ENCODE measurements at places on chromosomes 7 and 10.

GRCh38 chr7:158576050-158576762, 11.4 kb downstream of the PTPRN2 start:
- DNase-seq, result no peak

DNA sequence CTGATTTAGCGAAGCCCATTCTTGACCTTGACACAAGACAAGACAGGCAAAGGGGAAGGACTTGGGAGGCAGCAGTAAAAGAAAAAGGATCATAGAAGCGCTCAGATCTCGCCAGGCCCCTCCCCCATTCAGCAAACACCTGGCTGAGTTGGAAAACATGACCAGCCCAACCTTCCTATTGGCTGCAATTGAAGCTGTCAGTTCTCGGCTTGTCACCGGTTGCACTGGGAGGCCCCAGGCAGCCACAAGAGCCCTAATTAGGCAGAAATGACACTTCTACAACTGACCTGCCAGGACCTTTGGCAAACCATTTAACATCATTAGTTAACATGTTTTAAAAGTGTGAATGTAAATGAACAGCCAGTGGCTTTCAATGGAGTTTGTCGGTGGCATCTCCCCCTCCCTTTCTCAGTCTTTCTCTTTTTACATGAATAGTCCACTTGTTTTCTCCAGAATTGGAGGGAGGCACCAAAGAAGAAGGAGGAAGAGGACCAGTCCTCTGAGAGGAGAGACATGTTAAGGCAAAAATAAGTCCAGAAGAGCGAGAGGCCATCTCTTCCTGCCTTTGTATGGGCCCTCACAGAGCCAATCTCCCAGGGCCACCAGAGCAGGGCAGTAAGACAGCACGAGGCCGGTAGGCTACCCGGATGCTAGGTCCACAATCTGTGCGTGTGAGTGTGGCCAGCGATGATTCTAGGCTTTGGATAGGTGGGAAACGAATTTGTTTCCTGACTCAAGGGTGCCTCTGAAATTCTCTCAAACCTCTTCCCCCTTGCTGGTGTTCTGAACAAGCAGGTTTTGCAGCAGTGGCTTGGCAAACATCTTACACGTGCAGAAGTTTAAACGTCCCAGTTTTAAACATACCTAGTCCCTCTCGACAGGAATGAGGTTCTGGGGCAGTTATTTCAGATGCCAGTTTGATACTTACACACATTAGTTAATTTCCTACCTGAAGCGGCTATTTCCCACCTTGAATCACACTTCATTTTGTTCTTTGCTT, 15.0 kb upstream of the ENO4 start:
- DNase-seq, result no peak

GRCh38 chr10:86325158-86325557, 41.4 kb downstream of the GRID1 start:
- no peak for DNase-seq

GRCh38 chr10:59109826-59110225, 66.6 kb upstream of the PHYHIPL start:
- no peak for DNase-seq

GRCh38 chr10:89853781-89854191, 152.4 kb downstream of the KIF20B start:
- no peak for DNase-seq

- DNase-seq, result no peak
Observed at GRCh38 chr7:5774790-5775189, 6.7 kb downstream of the RNF216 start.

- no peak for DNase-seq
Observed at GRCh38 chr7:131292141-131292905, 35.4 kb upstream of the MKLN1 start.

DNA sequence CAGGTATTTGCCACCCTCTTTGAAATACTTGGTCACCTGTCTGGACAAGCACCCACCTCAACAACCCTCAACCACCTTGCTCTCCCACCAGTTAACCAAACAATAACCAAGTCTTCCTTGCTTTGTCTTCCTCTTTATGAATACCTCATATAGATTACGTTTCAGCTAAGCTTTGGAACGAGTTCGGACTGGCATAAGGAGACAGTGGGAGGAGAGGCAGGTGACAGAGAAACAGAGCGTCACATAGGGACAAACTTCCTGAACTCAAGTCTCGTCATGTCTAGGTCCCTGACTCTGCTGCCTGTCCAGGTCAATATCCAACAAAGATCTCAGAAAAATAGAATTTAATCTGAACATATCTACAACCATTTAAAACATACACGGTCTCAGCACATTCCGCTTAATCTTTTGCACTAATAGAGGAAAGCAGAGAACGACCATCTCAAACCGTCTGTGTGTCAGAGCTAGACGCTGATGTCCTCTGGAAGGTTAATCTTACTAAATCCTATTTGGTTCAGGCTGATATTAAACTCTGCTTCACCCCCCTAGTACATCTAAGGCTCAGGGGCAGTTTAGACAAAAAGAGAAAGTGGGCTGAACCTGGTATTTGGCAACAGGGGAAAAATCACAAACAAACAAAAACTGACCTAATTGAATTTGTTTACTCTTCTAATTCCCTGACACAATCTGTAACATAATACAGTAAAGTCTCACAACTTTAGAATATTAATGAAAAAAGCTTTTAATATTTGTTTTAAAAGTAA, 26.4 kb upstream of the SVOPL start:
- no peak for DNase-seq

GRCh38 chr7:158280448-158281144, 307.0 kb downstream of the PTPRN2 start:
- DNase-seq, result no peak

DNA sequence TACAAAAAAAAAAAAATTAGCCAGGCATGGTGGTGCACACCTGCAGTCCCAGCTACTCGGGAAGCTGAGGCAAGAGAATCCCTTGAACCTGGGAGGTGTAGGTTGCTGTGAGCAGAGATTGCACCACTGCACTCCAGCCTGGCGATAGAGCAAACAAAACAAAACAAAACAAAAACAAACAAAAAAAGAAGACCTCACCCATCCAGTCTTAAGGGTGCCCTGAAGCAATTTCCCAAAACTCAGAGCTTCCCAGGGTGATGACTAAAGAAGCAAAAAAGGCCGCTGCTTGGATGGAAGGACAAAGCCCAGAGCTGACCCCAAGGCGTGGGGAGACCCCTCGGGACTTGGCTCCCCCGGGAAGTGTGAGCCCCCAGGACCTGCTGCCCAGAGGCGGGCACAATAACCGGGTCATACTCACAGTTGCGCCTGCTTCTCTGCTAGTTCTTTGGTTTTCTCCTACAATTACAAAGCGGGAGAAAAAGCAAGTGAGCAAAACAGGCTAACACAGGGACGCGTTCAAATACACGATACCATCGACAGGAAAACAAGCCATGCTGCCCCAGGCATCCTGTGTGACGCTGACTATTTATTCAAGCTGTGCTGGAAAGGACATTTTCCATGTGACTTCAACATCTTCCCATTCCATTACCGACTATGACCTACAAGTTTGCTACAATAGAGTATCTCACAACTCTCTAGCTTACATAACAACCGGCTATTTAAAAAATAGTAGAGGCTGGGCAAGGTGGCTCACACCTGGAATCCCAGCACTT, 29.9 kb downstream of the PAPOLB start:
- no peak for DNase-seq

DNA sequence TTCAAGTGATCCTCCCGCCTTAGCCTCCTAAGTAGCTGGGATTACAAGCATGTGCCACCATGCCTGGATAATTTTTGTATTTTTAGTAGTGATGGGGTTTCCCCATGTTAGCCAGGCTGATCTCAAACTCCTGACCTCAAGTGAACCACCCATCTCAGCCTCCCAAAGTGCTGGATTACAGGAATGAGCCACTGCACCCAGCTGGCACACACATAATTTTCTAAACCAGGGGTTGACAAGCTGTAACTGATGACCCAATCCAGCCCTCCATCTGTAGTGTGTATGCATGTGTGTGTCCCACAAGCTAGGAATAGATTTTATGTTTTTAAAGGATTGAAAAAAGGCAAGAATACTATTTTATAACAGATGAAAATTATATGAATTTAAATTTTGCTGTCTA, 125.9 kb upstream of the INSYN2A start:
- no peak for DNase-seq

- no peak for DNase-seq
Observed at GRCh38 chr10:12308057-12308456, 41.3 kb upstream of the CAMK1D start.

GRCh38 chr7:71783779-71784178, 628.4 kb downstream of the CALN1 start:
- DNase-seq, result no peak

DNA sequence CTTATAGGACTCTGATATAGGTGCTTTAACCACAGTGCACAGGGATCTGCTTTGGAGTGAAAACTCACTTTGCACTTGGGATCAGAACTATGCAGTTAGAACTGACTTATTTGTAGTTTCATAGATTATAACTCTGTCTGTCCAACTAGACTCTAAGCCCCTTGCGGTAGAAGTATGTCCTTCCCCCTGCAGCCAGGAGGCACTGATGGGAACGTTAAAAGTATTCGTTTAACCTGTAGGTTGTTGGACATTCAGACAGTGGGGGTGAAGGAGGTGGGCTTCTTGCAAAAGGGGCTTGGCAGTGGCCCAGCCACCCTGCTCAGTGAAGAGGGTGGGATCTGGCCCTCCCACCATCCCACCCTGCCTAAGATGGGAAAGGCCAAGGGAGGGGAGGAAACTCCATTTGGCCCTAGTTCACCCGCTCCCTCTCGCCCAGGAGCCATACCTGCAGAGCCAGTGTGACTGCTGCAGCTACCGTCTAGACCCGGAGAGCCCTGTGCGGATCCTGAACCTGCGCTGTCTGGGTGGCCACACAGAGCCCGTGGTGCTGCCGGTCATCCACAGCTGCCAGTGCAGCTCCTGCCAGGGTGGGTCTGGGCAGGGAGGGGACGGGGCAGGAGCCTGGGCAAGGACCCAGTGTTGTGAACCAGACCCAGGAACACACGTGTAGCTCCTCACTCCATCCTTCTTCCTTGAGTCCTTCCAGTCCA, 5.7 kb upstream of the ZNF862 start:
- DNase-seq, result no peak

DNA sequence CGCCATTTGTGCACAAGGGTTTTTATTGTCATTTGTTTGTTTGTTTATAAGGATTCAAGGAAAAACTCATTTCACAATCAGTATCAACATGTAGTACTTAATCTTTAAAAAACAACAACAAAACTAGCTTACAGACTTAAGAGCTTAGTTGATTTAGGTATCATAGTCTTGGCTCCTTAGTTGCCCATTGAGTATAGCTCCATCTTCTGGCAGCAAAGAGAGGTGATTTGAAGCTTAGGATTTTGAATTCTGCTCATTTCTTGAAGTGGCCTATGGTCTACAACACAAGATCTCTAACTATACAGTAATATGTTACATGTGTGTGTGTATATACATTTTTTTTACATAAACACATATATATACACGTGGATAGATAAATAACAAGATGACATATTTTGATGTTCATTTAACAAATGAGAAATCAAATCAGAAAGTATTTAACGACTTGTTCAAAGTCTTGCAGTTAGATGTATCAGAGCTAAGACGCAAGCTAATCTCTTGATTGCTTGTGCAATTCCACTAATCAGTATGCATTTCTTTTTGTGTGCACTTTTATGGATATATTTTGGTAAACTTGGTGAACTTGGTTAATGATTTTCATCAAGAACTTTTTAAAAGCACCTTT, 307.3 kb downstream of the CAMK1D start:
- no peak for DNase-seq

GRCh38 chr10:119680050-119680449, 28.9 kb downstream of the BAG3 start:
- DNase-seq, result no peak

- DNase-seq, result no peak
Observed at GRCh38 chr10:127797339-127797738, 60.4 kb downstream of the FOXI2 start.

DNA sequence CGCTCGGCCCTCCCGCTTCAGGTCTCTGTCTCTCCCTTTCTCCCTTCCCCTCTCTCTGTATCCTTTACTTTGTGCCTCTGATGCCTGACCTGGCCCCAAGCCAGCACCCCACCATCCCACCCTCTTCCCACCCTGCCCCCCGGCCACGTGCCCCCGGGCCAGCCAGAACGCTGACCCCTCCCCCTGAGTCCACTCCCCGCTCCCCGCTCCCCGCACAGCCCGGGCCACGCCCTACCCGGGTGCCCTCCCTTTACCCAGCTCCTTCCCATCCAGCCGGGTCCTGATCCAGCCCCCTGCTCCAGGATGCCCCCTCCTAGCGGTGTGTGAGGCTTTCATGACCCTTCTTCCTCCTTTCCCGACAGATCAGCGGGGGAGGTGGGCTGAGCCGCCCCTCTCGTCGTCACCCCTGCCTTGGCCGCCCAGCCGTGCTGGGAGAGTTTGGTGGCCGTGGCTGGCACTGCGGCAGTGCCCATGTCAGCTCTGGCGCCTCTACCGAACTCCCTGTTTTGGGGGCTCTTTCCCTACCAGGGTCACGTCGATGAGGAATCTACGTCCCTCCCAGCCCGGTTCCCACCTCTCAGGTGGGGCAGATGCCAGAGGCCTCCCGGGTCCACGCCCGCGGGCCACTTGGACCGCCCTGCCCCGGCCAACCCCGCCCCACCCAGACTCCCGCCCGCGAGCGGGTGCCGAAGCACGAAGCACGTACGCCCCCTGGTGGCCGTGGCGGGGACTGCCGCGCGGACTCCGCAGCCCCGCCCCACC, 127.4 kb downstream of the UBE2H start:
- peak; percentile 91 for DNase-seq

DNA sequence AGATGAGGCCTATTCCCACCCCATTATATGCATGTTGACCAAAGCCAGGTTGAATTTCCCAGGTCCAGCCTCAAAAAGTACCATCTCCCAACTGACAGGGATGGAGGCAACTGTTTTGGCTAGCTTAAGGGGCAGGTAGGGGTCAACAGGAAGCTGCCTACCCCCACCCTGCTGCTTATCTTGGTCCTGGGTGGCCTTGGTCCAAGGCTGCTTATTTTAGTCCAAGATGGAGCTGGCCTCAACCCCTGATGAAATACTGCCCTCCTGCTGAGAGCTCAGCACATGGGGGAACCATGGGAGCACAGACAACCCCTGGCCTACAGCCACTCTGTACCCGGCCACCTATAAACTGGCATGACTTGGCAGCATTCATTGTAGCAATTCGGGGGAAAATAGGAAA, 23.1 kb downstream of the MYO1G start:
- DNase-seq, result no peak

All from activated gamma-delta T cell treated with anti-CD3 and anti-CD28 coated beads, Interleukin-2, amount 50 U/mL, for 16 hours (primary cell).